GM12892 (cell line): ENCODE measurements at places on chromosomes 16 and 17.

DNA sequence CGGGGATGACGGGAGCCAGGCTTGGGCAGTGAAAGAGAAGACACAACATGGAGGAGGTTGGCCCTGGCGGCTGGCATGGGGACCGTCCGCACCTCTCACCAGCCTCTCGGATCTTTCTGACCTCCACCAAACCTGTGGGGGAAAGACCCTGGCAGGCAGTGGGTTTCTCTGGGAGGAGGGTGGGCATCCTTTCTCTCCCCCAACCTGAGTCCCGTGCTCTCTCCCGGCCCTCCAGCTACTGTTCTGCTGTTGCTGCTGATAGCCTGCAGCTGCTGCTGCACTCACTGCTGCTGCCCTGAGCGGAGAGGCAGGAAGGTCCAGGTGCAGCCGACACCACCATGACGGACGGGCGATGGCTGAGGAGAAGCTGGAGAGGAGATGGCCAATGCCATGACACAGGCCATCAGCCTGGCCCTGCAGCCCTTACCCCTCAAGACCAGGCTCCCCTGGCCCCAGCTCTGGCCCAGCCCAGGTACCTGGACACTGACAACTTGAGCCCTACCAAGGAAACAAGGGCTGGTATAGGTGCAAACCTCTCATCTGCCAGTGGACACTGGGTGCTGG lies 7.4 kb downstream of the SMIM5 start:
- no peak for DNase-seq

DNA sequence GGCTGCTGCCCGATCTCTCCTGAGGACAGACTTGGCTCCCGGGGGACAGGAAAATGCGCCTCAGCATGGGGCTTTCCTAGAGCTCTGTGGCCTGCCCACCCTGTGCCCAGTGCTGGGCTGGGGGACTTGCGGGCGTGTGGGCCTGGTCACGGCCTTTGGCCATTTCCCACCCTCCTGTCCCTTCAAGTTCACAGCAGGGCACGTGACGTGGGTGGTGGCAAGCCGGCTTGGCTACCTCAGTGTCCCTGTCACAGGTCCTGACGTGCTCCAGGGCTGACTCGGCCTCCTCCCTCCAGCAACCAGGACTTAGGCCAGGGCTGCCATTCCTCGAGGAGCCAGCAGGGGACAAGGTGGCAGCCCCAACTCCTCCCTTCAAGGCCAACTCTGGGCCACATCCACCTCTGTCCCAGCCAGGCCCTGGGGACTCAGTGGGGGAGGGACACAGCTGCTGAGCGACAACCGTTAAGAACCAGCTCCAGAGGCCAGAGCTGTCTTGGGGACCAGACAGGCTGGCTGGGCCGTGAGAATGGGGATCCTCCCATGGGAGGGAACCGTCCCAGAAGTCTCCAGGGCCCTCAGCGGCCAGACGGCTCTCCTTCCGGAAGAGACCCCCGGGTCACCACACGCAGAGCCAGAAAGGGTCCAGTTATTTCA lies 981 bp upstream of the UNC13D start:
- peak; percentile 96 for DNase-seq

DNA sequence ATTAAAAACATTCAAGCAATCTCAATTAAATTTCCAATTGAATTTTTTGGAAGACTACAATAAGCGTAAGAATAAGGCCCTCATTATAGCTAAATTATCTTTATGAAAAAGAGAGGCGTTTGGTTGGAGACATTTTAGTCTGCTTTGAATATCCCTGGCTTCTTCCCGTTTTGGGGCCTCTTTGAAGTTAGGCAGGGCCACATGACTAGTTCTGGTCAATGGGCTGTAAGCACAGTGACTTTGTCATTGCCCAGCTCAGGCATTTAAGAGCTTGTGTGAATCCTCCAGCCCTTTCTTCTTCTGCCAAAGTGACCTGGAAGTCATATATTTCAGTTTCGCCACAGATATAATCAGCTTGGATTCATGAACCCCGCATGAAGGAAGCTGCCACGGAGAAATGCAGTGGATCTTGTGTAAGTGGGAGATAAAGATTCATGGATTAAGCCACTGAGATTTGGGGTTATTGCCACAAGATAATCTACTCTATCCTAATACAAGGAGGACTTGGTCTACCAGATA lies 21.7 kb upstream of the UBTF start:
- DNase-seq: no peak

DNA sequence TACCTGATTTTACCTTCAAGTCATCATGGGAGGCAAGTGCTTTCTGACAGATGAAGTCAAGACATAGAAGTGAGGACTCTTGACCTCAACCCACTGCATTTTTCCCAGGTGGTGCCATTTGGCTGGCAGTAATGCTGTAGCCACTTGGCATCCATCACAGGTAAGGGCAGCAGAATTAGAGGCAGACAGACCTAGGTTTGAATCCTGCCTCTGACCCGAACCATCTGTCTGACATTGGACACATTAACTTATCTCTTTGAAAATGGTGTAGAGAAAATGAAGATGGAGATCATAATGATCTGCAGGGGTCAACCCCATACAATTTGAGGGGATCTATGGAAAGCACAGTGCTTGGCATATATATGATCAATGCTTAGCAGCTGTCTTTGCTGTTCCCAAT lies 505.5 kb downstream of the NPIPA7 start:
- DNase-seq: no peak

DNA sequence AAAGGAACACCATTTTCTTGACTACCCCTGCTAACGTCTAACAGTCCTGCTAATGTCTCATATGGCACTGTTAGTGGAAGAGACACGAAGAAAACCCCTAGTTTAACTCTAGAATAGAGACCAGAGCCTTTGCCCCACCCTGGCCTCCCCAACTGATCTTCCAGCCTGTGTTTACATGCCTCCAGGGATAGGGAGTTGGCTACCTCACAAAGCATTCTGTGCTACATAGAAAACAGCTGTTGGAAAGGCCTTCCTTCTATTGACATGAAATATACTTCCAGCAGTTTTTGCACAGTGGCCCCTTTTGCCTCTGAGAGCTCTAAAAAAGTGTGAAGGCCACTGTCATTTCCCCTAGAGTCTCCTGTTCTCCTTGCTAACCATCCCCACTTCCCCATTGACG lies 73.1 kb downstream of the ASIC2 start:
- DNase-seq: no peak

DNA sequence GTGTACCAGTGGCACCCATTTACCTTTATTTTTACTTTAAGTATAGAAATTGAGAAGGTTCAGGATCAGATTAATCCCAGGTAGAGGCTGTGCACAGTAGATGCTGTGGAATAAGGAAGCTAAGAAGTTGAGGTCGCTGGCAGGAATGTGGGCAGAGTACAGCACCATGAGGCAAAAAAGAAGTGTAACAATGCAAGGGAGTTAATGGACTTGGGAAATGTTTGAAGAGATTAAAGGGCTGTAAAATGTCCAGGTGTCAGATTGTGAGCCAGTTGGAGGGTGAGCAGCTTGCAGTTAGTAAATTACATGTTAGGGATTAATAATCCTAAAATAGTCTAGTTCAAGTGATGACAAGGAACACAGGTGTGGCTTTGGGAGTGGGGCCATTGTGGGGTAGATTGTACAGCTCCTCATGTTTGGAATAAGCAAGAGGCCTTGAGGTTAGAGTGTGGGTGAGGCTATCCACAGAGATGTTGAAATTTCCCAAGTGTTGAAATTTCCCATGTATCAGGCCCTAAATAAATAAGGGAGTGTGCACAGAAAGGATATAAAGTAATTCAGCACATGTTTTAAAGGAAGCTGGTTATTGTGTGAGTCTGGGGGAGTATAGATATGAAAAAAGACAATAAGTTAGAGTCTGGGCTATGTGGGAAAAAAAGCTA lies 21.5 kb downstream of the TAT start:
- DNase-seq: no peak
